ENCODE measurements at places on chromosomes 5 and 9. TPM values are rescaled to one million over a fixed set of nuclear protein-coding genes. Genes with fewer than 3 reads are reported as not detected.

GRCh38 chr9:36987891-36988290, 46.2 kb downstream of the PAX5 start:
- H3K27ac ChIP-seq, result no peak overlapping the region
- H3K36me3 ChIP-seq, result no peaks in the 10 kb centered on the region
- H3K27me3 ChIP-seq, result no peaks in the 10 kb centered on the region
- no peaks in the 10 kb centered on the region for H3K4me1 ChIP-seq
- DNase-seq, result no peak

TMEFF1 gene
- total RNA-seq, result not detected

RNF208 gene
- 3.7 TPM for total RNA-seq

COL5A1 gene
- 167 TPM for total RNA-seq

DNA sequence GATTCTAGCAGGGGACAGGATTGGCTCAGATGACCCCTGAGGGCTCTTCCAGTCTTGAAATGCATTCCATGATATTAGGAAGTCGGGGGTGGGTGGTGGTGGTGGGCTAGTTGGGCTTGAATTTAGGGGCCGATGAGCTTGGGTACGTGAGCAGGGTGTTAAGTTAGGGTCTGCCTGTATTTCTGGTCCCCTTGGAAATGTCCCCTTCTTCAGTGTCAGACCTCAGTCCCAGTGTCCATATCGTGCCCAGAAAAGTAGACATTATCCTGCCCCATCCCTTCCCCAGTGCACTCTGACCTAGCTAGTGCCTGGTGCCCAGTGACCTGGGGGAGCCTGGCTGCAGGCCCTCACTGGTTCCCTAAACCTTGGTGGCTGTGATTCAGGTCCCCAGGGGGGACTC, 2.9 kb upstream of the MYOZ3 start:
- no peaks in the 10 kb centered on the region for H3K36me3 ChIP-seq
- H3K4me1 ChIP-seq, result no peaks in the 10 kb centered on the region
- H3K27me3 ChIP-seq, result no peaks in the 10 kb centered on the region
- DNase-seq, result peak; percentile 9
- H3K27ac ChIP-seq, result no peak overlapping the region

DNA sequence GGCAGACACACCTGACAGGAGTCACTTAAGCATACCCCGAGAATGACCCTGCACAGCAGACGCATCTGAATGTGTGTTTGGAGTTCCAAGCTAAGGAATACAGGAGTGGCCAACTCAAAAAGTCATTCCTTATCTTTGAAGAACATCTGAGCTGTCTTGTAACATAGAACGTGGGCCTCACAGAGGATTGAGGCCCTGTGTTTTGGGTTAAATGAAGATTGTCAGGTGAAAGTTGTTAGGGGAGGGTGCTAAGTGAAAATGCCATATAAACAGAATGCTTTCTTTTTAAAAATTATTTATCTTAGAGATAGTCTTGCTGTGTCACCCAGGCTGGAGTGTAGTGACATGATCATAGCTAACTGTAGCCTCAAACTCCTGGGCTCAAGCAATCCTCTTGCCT, 100.9 kb downstream of the PIK3R1 start:
- H3K27me3 ChIP-seq, result no peaks in the 10 kb centered on the region
- H3K4me3 ChIP-seq, result no peak overlapping the region
- H3K36me3 ChIP-seq, result no peaks in the 10 kb centered on the region
- H3K27ac ChIP-seq, result no peak overlapping the region
- no peak for DNase-seq

- H3K4me1 ChIP-seq, result no peaks in the 10 kb centered on the region
- no peak overlapping the region for H3K4me3 ChIP-seq
- DNase-seq, result no peak
These were observed 3.1 kb upstream of the EEIG1 start for GRCh38 chr9:127983847-127984289.

CYSRT1 gene
- total RNA-seq, result not detected

DNA sequence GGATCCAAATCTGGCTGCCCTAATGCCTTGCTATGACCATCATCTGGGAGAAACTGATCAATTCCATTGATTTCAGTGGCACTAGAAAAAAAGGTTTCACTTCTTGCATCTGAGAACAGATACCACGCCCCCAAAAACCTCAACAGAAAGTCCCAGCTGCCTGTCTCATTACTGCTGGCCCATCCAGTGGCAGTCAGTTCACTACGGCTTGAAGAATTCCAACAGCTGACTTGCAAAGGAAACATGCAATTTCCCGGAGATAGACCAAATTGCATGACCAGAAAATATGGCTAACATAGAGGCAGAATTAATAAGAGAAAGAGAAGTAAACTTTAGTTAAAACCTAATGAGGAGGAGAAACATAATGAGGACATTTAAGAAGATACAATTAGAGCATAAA, 48.6 kb downstream of the UGCG start:
- no peak overlapping the region for H3K4me3 ChIP-seq
- no peak overlapping the region for H3K27ac ChIP-seq
- H3K27me3 ChIP-seq, result no peaks in the 10 kb centered on the region
- no peaks in the 10 kb centered on the region for H3K36me3 ChIP-seq
- H3K4me1 ChIP-seq, result no peaks in the 10 kb centered on the region

GRCh38 chr9:20286969-20287368, 335.3 kb downstream of the MLLT3 start:
- H3K4me3 ChIP-seq, result no peak overlapping the region
- no peak for DNase-seq
- no peaks in the 10 kb centered on the region for H3K4me1 ChIP-seq
- no peaks in the 10 kb centered on the region for H3K27me3 ChIP-seq
- H3K36me3 ChIP-seq, result no peaks in the 10 kb centered on the region

CCDC192 gene
- not detected for total RNA-seq

GABRA1 gene
- not detected for total RNA-seq

- H3K4me3 ChIP-seq, result peak overlapping the region; percentile 44
- H3K36me3 ChIP-seq, result no peaks in the 10 kb centered on the region
- no peak for DNase-seq
- H3K27ac ChIP-seq, result no peak overlapping the region
- H3K4me1 ChIP-seq, result no peaks in the 10 kb centered on the region
These were observed 109.4 kb downstream of the PSD2 start for GRCh38 chr5:139904816-139905661.

STK32A gene
- total RNA-seq, result 2.0 TPM

DNA sequence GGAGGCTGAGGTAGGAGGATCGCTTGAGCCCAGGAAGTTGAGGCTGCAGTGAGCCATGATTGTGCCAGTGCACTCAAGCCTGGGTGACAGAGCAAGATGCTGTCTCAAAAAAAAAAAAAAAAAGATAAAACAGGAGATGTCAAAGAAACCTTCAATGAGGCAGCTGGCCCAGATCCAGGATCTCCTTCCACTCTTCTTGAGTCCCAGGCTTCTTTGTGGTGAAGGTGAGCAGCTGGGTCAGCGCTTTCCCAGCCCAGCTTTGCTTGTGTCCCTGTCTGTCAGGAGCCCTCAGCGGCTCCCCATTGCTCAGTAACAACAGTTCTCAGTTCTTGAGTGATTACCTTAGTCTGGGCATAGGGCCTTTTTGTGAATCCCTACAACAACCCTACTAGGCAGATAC, 69.4 kb upstream of the PSD2 start:
- no peaks in the 10 kb centered on the region for H3K27me3 ChIP-seq
- no peaks in the 10 kb centered on the region for H3K36me3 ChIP-seq
- no peaks in the 10 kb centered on the region for H3K4me1 ChIP-seq
- no peak overlapping the region for H3K4me3 ChIP-seq

DNA sequence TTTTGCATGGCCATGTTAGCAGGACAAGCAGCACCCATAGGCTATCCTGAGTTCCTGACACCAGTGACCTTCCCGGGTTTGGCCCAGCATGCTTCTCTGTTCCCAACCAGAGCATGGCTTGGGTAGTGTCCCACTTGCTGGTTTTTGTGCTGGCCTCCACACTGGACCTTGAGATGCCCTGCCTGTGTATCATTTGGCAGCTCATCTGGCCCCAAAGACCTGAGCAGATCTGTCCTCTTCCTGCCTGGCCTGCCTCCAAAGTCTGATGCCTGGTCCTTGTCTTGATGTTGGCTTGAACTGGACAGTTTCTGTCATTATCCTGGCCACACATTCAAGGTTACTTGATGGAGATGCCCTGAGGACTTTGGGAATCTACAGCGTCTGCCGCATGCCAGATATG, 590.7 kb upstream of the KLF4 start:
- H3K4me1 ChIP-seq, result no peaks in the 10 kb centered on the region
- H3K27me3 ChIP-seq, result no peaks in the 10 kb centered on the region
- DNase-seq, result no peak

GRCh38 chr9:74078647-74079046, 418.5 kb upstream of the RORB start:
- no peak for DNase-seq
- no peak overlapping the region for H3K27ac ChIP-seq
- no peaks in the 10 kb centered on the region for H3K4me1 ChIP-seq
- no peaks in the 10 kb centered on the region for H3K36me3 ChIP-seq
- no peaks in the 10 kb centered on the region for H3K27me3 ChIP-seq

FBP2 gene
- total RNA-seq, result not detected

- H3K4me1 ChIP-seq, result no peaks in the 10 kb centered on the region
- no peak overlapping the region for H3K4me3 ChIP-seq
- H3K27me3 ChIP-seq, result no peaks in the 10 kb centered on the region
- DNase-seq, result no peak
These were observed 9.9 kb downstream of the RBM27 start for GRCh38 chr5:146213210-146213826.

DNA sequence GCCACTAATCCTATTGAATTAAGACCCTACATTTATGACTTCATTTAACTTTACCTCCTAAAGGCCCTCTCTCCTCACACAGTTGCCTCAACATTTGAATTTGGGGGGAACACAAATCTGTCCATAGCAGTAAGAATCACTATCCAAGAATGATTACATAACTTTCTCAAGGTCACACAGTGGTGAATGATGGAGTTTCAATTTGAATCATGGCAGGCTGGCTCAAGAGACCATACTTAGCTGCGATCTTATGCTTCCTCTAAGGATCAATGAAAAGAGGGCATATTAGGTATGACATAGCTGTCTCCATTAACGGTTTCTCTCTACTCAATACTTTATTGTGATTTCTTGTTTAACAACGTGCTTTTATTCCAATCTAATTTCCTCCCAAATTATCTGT, 44.1 kb upstream of the PDE4D start:
- H3K4me1 ChIP-seq, result no peaks in the 10 kb centered on the region
- no peaks in the 10 kb centered on the region for H3K36me3 ChIP-seq
- H3K27me3 ChIP-seq, result no peaks in the 10 kb centered on the region
- no peak overlapping the region for H3K4me3 ChIP-seq
- no peak overlapping the region for H3K27ac ChIP-seq
- no peak for DNase-seq

- H3K27me3 ChIP-seq, result no peaks in the 10 kb centered on the region
- H3K36me3 ChIP-seq, result no peaks in the 10 kb centered on the region
- H3K4me3 ChIP-seq, result no peak overlapping the region
- H3K4me1 ChIP-seq, result no peaks in the 10 kb centered on the region
- no peak overlapping the region for H3K27ac ChIP-seq
- no peak for DNase-seq
These were observed 24.2 kb upstream of the HAPLN1 start for GRCh38 chr5:83744821-83745220.

DNA sequence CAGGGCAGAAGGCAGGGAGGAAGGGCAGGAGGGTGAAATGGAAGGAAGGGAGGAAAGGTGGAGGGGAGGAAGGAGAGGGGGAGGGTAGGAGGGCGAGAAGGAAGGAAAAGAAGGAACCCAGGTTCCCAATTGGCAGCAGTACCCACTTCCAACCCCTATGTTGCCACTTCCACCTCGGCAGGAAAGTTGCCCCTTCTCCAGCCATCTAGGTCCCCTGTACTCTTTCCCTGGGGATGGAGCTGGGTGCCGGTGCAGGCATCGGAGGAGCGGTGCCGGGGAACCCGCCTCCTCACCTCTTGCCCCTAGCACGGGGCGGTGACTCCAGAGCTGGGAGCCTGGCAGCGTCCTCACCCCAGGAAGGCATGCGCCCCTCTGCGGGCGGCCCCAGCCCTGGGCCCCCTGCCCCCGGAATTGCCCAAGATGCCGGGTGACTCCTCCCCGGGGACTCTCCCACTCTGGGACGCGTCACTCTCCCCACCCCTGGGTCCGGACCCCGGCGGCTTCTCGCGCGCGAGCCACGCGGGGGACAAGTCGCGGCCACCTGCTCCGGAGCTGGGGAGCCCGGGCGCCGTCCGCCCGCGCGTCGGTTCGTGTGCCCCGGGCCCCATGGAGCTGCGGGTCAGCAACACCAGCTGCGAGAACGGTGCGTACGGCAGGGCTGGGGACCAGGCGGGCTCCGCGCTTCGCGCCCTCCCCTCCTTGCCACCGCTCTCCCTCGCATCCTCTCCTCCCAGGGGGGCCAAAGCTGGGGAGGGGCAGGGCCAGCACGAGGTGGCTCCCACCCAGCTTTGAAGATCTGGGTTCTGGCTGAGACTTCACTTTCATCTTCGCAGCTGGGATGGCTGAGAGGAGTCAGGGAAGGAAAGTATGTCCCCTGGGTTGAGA, at the start of gene NIPAL4:
Gene NIPAL4, plus strand, starts transcription at position 499 of the 885 bp plus-strand sequence. Its CDS starts 108 bp downstream, at position 607.
- H3K36me3 ChIP-seq, result no peaks in the 10 kb centered on the region
- no peaks in the 10 kb centered on the region for H3K27me3 ChIP-seq
- H3K27ac ChIP-seq, result no peak within 1 kb of the TSS
- DNase-seq, result no peak

- H3K4me3 ChIP-seq, result no peak overlapping the region
- H3K27me3 ChIP-seq, result no peaks in the 10 kb centered on the region
- DNase-seq, result no peak
- no peaks in the 10 kb centered on the region for H3K36me3 ChIP-seq
- no peaks in the 10 kb centered on the region for H3K4me1 ChIP-seq
These were observed 16.6 kb downstream of the ZNF474 start for GRCh38 chr5:122145906-122146305.

- H3K4me1 ChIP-seq, result no peaks in the 10 kb centered on the region
- H3K4me3 ChIP-seq, result no peak overlapping the region
- H3K27ac ChIP-seq, result no peak overlapping the region
These were observed 562.2 kb downstream of the HTR1A start for GRCh38 chr5:63400079-63400478.

GRCh38 chr5:1750469-1750868, 49.2 kb downstream of the MRPL36 start:
- DNase-seq, result peak; percentile 3
- H3K36me3 ChIP-seq, result no peaks in the 10 kb centered on the region
- H3K4me1 ChIP-seq, result no peaks in the 10 kb centered on the region
- H3K4me3 ChIP-seq, result no peak overlapping the region

PFN3 gene
- not detected for total RNA-seq

GRCh38 chr9:92639124-92639523, 30.8 kb downstream of the IPPK start:
- no peaks in the 10 kb centered on the region for H3K36me3 ChIP-seq
- H3K4me3 ChIP-seq, result no peak overlapping the region
- H3K4me1 ChIP-seq, result no peaks in the 10 kb centered on the region
- H3K27ac ChIP-seq, result no peak overlapping the region

Measured in uterus (tissue), 4 donors.